Lower leg skin (tissue), 4 donors: ENCODE measurements at places on chromosomes 11 and 22. TPM values are rescaled to one million over a fixed set of nuclear protein-coding genes. Genes with fewer than 3 reads are reported as not detected.

DNA sequence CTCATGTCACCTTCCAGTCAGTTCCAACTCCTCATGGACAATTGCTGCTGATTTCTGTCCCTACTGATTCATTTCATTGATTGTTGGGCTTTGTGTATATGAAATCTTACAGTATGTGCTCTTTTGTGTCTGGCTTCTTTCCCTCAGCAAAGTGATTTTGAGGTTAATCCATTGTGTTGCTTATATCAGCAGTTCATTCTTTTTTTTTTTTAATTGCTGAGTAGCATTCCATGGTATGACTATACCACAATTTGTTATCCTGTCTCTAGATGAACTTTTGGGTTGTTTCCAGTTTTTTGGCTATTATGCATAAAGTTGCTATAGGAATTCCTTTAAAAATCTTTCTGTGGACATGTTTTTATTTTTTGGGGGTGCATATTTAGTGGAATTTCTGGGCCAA, 59.9 kb downstream of the NXPE1 start:
- DNase-seq = no peak

- DNase-seq = no peak
Observed at GRCh38 chr11:42841556-42841955, 470.2 kb upstream of the API5 start.

- no peak for DNase-seq
Observed at GRCh38 chr22:33047744-33048143, 10.4 kb downstream of the SYN3 start.

DNA sequence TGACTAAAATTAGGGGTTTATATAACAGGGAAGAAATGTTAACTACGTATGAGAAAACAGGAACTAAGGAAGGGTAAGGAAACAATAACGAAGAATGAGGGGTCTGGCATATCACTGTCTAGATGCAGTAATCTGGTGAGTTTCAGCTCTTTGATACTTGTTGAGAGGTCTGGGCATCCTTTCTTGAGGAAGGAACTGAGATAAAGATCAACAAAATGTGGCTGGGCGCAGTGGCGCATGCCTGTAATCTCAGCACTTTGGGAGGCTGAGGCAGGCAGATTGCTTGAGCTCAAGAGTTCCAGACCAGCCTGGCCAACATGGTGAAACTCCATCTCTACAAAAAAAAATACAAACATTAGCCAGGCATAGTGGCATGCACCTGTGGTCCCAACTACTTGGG, 2.7 kb downstream of the DCDC1 start:
- no peak for DNase-seq

DNA sequence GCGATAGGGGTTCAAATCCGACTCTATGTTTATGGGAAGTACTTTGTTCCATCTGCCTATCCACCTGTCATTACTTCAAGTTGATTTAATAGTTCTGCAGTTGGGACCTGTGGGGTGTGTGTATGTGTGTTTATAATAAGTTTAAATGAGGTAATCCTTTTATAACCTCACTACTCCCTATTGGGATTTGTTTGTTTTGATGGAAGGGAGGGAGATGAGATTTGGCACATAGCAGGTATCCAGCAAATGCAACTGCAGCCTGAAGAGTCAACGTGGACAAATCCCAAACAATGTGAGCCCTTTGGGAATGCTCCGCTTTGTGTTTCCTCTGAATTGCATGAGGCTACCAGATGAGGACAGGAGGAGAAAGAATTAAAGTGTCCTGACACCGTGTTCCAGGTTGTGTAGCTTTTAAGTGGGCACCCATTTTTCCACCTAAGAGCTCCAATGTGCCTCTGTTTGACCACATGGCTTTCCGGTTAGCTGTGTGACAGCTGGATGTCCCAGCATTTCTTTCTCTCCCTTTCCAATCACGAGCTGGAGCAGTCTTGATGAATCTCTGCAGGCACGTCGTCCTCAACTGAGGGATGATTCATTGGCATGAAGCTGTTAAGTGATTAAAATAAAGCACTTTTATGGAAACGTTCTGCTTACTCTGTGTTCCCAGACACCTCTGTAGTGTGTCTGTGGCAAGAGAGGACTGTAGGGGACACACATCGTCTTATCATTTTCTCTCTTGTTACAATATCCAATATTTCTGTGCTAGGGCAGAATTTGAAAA, 610.7 kb downstream of the NTM start:
- DNase-seq = no peak

OR51E2 gene
- total RNA-seq = 0.10 TPM

GRCh38 chr22:46791201-46791731, 28.8 kb downstream of the TBC1D22A start:
- DNase-seq = no peak

GSTT2B gene
- total RNA-seq = not detected
